ENCODE measurements at places on chromosomes 7 and 10.

DNA sequence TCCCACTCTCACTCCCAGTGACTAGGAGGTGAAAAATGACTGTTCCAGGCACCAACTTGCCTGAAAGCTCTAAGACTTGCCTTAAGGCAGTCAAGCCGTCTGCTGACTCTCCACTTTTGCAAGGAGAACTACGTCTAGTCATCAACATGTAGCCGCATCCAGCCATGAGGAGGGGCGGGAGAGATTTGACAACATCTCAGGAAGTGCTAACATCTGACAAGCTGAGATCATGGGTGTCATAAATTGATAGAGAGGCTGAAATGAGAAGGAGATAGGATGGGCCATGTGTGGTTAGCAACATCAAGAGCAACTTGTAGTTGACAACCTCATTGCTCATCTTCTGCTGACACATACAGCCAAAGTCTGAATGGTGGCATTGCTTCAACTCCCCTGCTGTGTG is 9.0 kb upstream of the TBXAS1 start:
- no peaks in the 10 kb centered on the region for H3K36me3 ChIP-seq
- no peak for DNase-seq
- H3K4me3 ChIP-seq: no peak overlapping the region
- H3K4me1 ChIP-seq: no peaks in the 10 kb centered on the region
- H3K27ac ChIP-seq: no peak overlapping the region

DNA sequence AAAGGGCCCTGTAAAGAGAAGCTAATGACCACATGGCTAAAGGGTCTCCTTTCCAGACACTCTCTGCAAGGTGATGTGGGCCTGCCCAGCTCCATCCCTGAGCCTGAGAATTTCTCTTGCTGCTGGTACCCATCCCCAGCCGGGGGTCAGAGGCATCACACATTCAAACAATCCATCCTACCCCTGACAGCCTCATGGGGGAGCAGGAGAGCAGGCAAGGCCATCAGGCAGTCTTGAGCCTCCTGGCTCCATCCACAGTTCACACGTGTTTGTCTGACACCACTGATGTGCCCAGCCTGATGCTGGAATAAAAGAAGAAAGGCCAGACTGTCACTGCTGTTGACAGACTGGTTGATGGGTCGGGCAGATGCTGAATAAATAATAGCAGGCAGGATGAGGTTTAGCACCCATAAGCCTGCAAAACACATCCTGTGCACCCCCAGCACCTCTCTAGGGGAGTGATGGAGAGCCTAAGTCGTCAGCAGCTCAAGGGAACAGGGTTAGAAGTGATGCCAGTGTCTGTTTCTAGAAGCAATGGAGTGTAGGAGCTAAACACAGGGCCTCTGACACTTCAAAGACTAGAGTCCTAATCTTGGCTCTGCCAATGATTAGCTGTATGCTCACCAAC is 43.5 kb downstream of the TLL2 start:
- H3K27me3 ChIP-seq: no peaks in the 10 kb centered on the region
- peaks cover 24% of the 10 kb centered on the region for H3K4me1 ChIP-seq
- DNase-seq: peak; percentile 47
- no peaks in the 10 kb centered on the region for H3K36me3 ChIP-seq

GRCh38 chr10:45076891-45077290 is 76.2 kb downstream of the ZNF22 start:
- no peak overlapping the region for H3K4me3 ChIP-seq
- no peak overlapping the region for H3K27ac ChIP-seq

DNA sequence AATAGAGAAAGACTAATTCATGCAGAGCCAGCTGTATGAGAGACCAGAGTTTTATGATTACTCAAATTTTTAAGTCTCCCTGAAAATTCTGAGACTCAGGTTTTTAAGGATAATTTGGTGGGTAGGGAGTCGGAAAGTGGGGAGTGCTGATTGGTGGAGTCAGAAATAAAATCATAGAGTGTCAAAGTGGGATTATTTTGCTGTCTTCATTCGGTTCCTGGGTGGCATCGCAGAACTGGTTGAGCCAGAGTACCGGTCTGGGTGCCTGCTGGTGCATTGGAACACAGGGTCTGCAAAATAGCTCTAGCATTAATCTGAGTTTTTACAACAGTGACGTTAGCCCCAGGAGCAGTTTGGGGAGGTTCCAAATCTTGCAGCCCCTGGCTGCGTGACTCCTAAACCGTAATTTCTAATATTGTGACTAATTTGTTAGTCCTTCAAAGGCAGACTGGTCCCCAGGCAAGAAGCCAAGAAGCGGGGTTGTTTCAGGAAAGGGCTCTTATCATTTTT is 32.4 kb downstream of the GPRIN2 start:
- no peak for DNase-seq
- H3K4me1 ChIP-seq: peaks cover 3% of the 10 kb centered on the region
- no peak overlapping the region for H3K4me3 ChIP-seq
- H3K27me3 ChIP-seq: peaks cover 9% of the 10 kb centered on the region
- no peaks in the 10 kb centered on the region for H3K36me3 ChIP-seq
- no peak overlapping the region for H3K27ac ChIP-seq

DNA sequence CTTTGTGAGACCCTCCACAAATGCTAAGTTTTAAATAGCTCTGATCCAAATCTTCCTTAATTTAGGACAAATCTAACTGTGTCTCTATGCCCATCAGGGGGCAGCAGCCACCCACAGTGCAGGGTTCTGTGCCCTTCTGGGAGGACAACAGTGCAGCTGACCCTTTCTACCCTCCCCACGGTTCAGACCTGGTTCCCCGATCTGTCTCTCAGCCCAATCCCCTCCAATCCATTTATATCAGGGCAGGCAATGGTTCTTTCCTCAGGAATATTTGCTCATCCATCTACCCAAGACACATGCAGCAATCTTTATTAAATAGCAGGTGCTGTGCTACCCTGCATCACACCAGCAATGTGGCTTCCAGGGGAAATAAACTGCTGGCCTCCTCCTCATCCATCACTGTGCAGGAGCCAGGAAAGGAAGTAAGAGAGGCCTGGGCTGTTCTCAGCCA is 4.0 kb upstream of the RBM28 start:
- peaks cover 5% of the 10 kb centered on the region for H3K27me3 ChIP-seq
- no peak overlapping the region for H3K4me3 ChIP-seq
- no peaks in the 10 kb centered on the region for H3K36me3 ChIP-seq

DNA sequence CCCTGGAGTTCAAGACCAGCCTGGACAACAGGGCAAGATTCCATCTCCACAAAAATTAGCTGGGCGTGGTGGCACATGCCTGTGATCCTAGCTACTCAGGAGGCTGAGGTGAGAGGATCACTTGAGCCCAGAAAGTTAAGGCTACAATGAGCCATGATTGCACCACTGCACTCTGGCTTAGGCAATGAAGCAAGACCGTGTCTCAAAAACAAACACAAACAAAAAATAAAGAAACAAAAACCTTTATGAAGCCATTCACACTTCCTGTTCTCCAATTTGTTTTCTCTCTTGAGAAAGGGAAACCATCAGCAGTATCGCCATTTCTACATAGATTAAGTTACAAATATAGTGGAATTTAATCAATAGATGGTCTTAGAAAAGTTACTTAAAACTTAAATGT is 19.8 kb downstream of the YME1L1 start:
- peaks cover 88% of the 10 kb centered on the region for H3K36me3 ChIP-seq
- no peak for DNase-seq
- no peak overlapping the region for H3K27ac ChIP-seq
- H3K27me3 ChIP-seq: no peaks in the 10 kb centered on the region
